Sigmoid colon (tissue), 7 donors: ENCODE measurements at places on chromosomes 7 and 10.
A peak's percentile ranks its signal among the peaks of the same experiment; 100 is the strongest.

GRCh38 chr10:29735628-29736365 is 101.0 kb upstream of the SVIL start:
- DNase-seq = peak; percentile 96

GRCh38 chr10:58220769-58221451 is 46.8 kb downstream of the IPMK start:
- no peak for DNase-seq

DNA sequence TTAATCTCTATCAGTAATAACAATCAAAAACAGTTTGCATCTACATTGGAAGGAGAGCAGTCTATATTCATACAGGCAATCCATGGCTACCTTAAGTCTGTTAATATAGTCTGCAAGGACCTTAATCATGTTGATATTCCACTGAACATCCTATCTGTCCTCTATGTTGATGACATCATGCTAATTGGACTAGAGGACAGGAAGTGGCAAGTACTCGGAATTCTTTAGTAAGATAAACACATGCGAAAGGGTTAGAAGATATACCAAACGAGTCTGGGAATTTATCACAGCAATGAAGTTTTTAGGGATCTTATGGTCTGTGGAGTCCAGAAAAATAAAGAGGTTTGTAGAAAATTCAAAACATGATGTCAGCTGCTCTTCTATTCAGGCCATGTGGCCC is 11.3 kb upstream of the SAMD9L start:
- DNase-seq = no peak

- DNase-seq = no peak
Measured at GRCh38 chr7:159211540-159212182, 67.0 kb upstream of the VIPR2 start.

DNA sequence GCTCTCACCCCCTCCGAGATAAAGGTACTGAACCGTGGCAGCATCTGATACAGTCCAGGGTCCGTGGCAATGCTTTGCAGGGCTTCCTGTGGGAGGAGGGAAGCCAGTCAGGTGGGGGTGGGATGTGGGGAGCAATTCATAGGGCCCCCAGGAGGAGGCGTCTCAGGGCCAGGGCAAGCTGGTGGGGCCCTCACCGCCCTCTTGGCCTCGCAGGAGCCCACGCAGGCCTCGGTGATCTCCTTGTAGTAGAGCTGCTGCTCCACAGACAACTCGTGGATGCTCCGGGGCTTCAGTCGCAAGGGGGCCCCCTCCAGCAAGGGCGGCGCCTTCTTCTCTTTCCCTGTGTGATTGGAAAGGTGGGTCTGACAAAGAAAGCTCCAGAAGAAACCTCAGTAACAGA is 7.2 kb downstream of the TAF6 start:
- DNase-seq = no peak

DNA sequence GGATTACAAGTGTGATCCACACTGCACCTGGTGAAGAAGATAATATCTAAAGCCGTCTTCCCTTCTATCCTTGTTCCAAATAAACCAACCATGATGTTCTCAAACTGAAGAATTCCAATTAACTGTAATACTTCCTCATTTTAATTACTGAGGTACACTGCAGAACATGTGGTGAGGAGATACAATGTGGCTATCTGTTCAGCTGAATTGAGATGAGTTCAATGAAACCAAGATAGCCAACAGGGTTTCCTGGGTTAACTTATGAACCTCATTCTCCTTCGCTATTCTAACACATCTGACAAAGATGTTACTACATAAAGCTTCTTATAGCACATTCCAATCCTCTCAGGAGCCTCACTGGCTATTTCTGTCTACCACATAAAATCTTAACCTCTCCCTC is 75.5 kb downstream of the RAPGEF5 start:
- DNase-seq = no peak

- DNase-seq = peak; percentile 19
Measured at GRCh38 chr10:120926611-120927010, 75.4 kb downstream of the WDR11 start.

DNA sequence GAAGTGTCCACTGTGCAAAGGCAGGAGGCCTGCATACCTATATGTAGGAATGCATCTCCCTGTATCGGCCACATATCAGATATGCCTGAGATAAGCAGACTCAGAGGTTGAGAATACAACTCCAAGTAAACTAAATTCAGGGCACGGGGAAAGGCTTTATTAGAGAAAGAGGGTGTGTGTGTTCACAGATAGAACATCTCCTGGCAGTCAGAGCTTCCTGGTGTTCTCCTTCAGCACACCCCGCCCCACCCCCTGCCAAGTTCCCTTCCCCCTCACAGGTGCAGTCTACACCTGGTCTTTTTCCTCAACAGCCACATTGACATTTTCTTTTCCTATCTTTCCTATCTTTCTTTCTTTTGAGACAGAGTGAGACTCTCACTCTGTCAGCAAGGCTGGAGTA is 17.1 kb downstream of the GBX1 start:
- DNase-seq = no peak

DNA sequence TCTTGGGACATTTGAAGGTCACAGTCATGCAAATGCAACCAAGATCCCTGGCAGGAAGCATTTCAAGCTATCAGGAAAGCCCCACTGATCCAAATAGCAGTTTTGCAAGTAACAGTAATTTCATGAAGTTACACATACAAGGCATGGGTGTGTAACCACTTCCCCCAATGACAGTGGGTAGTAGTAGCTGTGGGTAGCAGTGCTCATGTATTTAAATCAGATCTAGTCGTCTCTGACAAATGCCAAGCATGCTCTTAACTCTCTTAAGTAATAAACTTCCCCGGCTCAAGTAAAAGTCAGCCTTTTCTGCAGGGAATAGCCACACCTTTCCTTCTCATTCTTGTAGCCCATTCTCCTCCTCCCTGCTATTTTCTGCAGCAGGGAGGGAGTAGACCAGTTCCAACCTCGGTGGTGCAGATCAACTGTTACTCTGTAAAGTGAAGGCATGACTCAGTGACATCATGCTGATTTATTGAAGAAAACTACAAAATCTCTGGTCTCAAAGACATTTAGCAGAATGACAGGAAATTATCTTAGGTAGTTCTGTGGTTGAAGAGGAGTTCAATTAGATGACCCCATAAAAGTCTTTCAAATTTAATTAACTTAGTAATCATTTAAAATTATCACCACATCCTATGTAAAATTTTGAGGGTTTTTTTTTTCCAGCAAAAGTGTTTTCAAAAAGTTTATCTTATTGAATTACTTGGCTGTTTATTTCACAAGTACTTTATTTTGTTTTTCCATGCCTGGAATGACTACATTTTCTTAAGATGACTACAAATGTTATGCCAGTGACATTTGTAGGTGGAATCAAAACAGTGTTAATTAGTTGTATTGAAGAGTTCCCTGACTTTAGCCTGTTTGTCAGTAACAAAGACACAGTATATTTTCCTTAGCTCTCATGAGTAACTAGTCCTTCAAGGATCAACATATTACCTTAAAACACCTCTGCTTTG is 568.3 kb downstream of the INHBA start:
- DNase-seq = no peak

DNA sequence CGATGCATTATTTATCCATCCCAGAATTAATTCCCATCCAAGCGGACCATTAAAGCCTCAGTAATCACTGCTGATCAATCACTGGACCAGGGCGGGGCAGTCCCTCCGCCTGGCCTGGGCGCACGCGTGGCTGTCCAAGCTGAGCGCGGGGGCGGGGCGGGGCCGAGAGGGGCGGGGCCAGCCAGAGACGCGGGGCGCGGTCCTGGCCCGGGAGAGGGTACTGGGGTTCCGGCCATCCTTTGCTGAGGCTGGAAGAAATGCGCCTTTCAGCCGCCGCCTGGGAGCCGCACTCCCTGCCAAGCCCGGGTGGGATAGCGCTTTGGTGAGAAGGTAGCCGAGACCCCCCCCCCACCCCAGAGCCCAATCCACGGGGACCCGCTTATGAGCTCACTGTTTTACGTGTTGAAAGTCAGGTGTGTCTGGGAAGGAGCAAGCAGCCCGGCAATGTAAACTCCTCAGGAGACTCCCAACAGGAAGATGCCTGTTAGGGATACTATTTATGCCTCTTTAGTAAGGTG is at the start of gene ARHGAP22:
Gene ARHGAP22, minus strand, starts transcription at position 83 of the 518 bp plus-strand sequence. CDS start 277 bp downstream, outside the sequence.
- peak; percentile 70 for DNase-seq

DNA sequence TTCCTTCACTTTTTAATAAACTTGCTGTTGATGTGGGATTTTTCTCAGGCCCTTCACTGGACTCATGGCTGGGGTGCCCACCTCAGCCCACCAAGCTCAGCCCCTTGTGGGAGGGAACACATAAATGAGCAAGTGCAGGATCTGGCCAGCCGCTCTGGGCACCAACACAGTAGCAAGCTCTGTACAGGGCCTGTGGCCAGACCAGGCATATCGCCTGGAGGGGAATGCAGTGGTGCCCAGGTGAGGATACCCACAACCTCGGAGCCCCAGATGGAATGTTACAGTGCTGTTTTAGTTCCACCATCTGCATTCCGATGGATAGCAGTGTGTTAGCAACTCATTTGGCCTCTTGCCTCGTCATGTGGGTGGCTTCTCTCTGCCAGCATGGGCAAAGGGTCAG is 234.6 kb downstream of the PPP1R3A start:
- DNase-seq = no peak
